ENCODE measurements at places on chromosomes 6 and 20.
A peak's percentile ranks its signal among the peaks of the same experiment; 100 is the strongest.

GRCh38 chr20:48703511-48704219, 124.1 kb downstream of the PREX1 start:
- no peak for DNase-seq

- DNase-seq: peak; percentile 68
Measured at GRCh38 chr6:16236631-16237199, 1.7 kb upstream of the GMPR start.

DNA sequence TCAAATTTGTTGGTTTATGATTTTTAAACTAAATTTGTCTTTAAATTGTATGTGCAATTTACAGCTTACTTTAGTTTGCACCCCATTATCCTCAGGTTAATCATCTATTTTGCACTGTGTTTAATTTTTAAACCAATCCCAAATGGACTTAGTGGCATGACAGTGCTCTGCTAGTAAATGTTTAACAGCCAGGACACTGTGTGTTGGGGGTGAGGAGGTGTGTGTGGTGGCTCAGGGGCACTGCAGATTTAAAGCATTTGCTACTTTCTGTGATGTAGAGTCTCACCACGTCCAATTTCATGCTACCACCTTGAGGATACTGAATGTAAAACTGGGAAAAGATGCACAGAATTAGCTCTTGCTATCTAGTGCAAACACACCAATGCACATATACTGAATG, 225.7 kb downstream of the HAO1 start:
- DNase-seq: no peak

- no peak for DNase-seq
Measured at GRCh38 chr6:137928286-137928685, 61.2 kb downstream of the TNFAIP3 start.

- no peak for DNase-seq
Measured at GRCh38 chr20:12570371-12570770, 438.4 kb upstream of the SPTLC3 start.
